ENCODE measurements at places on chromosomes 7 and 10.
A peak's percentile ranks its signal among the peaks of the same experiment; 100 is the strongest.

GRCh38 chr10:131464789-131465188 lies 153.3 kb upstream of the TCERG1L start:
- DNase-seq = no peak

- no peak for DNase-seq
Measured at GRCh38 chr10:11871466-11871865, 48.3 kb downstream of the PROSER2 start.

DNA sequence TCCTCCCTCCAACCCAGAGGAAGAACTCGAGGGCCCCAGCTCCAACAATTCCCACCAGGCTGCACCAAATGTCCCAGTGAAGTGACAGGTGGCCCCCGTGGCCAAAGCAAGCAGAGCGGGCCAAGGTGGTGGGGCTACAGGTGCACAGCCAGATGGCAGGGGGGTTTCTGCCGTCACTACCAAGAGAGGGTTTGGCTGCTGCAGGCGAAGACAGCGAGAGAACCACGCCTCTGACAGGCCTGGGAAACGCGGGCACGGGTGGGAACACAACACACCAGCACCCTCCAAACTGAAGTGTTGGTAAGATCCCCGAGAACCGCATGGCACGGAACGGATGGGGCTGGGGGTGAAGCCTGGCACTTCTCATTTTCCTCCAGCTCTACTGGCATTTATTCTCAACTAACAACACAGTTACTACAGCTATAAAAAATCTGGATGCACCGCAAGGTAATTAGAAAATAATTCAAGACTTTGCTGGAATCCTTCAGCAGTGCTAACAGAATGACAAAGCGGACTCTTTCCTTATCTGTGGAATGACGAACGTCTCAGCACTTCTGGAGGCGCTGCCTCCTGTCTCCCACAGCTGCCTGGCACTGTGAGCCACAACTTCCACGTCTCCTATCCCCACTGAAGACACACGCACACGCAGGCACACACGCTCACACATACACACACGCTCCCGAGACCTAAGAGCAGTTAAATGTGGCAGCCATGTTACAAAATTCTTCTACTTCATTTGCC lies 167.9 kb downstream of the TCERG1L start:
- DNase-seq = no peak

- DNase-seq = no peak
Measured at GRCh38 chr10:86659161-86659691, 4.9 kb downstream of the OPN4 start.

DNA sequence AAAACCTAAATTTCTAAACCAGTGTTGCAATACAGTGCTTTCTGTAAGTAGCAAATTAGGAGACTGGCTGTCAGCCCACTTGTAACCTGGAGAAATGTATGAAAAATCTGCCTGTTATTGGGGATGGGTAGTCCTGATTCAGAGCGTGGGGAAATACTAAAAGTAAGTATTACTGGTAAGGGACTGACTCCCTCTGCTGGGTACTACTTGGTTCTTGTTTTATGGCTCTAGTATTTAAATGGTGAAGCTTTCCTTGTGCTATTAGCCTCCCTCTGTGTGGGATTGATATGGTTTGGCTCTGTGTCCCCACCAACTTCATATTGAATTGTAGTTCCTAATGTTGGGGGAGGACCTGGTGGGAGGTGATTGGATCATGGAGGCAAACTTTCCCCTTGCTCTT lies 886.1 kb downstream of the SORCS1 start:
- DNase-seq = no peak

DNA sequence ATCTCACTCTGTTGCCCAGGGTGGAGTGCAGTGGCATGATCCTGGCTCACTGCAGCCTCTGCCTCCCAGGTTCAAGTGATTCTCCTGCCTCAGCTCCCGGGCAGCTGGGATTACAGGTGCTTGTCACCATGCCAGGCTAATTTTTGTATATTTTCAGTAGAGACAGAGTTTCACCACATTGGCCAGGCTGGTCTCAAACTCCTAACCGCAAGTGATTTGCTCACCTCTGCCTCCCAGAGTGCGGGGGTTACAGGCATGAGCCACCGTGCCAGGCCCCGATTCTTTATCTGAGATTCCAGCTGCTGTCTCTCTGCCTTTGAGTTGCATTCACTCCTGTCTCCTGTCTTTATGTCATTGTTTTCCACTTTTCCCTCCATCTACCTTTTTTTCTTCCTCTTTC lies 168.7 kb downstream of the TMEM178B start:
- DNase-seq = no peak

DNA sequence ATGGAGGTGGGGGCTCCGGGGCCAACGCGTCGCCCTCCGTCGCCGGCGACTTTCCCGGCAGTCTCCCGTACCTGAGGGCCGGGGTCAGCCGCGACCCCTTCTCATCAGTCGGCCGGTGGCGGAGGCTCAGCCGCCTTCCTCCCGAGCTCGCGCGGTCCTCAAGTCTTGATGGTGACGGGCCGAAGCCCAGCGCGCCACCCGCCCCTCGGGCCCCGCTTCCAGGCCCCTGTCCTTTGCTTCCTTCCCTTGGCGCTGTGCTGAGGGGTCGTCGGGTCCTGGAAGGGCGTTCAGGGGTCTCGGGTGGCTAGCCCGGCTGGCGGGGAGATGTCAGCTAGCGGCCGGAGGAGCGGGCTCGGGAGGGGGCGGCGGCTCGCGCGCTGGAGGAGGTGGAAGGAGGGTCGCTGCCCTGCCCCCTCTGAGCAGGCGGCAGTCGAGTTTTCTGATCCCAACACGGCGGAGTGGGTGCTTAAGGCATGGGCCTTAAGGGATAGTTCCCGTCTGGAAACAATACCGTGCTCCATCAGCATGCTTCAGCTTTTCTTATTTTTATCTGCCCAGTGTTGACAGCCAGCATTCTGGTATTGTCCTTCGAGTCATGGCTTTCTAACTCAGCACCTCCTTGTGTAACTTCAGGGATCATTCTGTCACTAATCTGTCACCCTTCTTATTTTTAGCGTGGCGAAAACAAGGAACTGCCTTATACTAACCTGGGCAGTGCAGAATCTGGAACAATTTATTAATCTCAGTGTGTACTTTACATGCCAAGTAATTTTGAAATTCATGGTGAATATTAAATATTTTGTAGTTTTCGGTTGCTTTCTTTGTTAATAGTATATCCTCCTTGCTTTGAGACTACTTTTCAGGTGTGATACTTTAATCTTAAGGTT lies 748 bp downstream of the PHTF2 start:
- DNase-seq = peak; percentile 84

DNA sequence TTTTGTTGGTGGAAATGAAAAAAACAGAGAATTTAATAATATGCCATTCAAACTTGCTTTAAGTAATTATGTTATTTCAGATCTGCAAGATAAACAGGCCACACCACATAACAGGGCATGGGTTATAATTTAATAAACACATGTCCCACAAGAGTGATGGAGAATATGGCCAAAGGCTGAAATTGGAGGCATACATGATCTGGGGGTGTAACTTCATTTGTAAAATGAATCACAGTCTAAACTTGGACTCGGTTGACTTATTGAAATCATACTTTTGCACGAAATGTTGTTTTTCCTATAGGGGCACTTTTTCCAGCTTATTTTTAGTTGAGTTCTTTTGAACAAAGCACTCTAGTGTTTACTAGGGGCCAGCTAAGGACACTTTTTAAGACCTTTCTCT lies 151.6 kb downstream of the TMEM26 start:
- no peak for DNase-seq

DNA sequence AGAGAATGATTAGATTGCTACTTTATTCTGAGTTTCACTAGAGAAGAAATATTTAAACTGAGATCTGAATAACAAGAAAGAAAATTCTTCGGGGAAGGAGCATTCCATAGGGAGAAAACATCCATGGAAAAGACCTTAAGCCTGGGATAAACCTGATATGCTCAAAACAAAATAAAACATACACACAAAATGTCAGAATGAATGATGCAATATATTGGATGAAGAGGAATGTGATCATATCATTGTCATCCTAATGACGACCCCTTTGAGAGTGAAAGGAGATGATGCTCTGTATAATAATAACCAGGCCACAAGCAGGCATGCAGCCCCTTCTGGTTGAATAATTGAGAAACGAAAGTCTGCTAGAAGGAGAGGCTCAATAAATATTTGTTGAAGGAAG lies 882.4 kb downstream of the NRG3 start:
- no peak for DNase-seq

GRCh38 chr10:50596897-50597296 lies 26.9 kb downstream of the SGMS1 start:
- DNase-seq = no peak

- DNase-seq = no peak
Measured at GRCh38 chr7:36393826-36394225, 4.2 kb downstream of the ANLN start.

GRCh38 chr7:2299131-2299829 lies 15.0 kb downstream of the SNX8 start:
- DNase-seq = no peak

GRCh38 chr10:110076559-110077318 lies 69.0 kb downstream of the ADD3 start:
- DNase-seq = peak; percentile 99

GRCh38 chr7:151875942-151876898 lies 695 bp downstream of the PRKAG2 start:
- DNase-seq = peak; percentile 68

Data from NB4 (cell line).